ENCODE measurements at places on chromosomes 3 and 15. TPM values are rescaled to one million over a fixed set of nuclear protein-coding genes. Genes with fewer than 3 reads are reported as not detected.
A peak's percentile ranks its signal among the peaks of the same experiment; 100 is the strongest.

SLC24A5 gene
- not detected for total RNA-seq

ZNF502 gene
- 4.0 TPM for total RNA-seq

SERINC4 gene
- total RNA-seq = 0.21 TPM

TRMT10C gene
- 25.0 TPM for total RNA-seq

CX3CR1 gene
- total RNA-seq = 0.95 TPM

DNA sequence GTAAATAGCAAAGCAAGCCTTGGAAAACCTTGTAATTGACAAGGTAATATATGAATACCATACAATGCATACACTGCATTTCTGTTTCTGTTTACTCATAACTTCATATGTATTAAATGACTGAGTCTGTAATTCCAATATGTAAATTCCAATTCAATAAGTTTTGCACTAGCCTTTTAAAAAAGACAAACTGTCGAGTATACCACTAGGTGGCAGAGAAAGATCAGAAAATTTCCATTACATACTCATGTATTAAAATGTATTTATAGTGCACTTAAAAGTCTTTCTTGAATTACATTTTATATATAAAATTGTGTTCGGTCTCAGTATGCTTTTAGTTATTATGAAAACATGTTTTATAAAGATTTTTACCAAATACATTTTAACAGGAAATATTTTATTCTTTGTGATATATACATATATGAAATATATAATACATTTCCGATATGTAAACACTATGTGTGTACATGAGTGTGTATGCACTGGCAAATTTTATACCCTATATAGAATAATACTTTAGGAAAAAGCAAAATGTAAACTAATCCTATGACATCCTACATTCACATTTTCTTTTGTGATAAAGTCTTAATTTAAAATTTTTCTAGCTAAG is 216.8 kb downstream of the VGLL3 start:
- H3K4me3 ChIP-seq = no peak overlapping the region
- no peaks in the 10 kb centered on the region for H3K36me3 ChIP-seq
- no peak for DNase-seq
- no peaks in the 10 kb centered on the region for H3K27me3 ChIP-seq
- H3K4me1 ChIP-seq = no peaks in the 10 kb centered on the region

- peaks cover 5% of the 10 kb centered on the region for H3K27me3 ChIP-seq
- peaks cover 5% of the 10 kb centered on the region for H3K36me3 ChIP-seq
- peak overlapping the region; percentile 74 for H3K4me3 ChIP-seq
- peaks cover 40% of the 10 kb centered on the region for H3K4me1 ChIP-seq
- peak overlapping the region; percentile 88 for H3K27ac ChIP-seq
- no peak for DNase-seq
Observed at GRCh38 chr15:75131269-75131643, 70.4 kb upstream of the C15orf39 start.

DNA sequence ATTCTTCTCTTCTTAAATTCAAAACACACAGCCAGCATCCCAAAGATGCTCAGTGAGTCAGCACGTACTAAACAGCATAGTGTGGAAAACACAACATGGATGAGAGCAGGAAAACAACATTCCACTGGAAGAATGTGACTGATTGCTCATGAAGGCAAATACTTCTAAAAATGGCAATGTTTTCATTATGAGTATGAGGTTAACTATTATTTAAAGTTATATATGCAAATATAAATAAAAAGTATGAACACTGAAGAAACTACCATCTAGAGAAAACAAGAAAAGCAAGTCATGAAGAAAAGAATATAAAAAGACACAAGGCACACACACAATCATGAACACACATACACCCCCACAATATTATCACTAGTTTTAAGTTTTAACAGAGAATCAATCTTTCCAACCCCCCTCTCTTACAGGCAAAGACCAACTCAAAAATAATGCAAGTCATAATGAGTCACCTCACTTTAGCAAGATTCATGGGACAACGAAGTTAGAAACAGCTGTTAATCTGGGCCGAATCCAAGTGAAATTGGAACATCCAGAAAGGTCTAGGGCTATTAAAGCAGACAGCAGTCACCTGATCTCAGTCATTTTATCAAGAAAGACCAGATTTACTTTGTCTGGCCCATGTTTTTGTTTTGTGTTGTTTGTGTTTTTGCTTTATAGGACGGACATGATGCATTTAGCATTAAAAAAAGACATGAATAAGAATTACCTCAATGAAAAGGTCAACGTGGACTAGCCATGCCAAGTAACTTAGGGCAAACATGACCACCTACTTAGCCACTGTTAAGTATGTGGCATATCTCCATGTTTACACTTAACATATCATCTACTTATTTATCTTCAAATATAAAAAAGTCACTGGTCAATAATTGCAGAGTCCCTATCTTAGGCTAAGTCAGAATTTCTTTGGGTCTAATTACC is 18.1 kb downstream of the GBE1 start:
- H3K4me3 ChIP-seq = no peak overlapping the region
- peaks cover 17% of the 10 kb centered on the region for H3K36me3 ChIP-seq
- H3K27me3 ChIP-seq = no peaks in the 10 kb centered on the region
- no peak overlapping the region for H3K27ac ChIP-seq

- H3K4me3 ChIP-seq = no peak overlapping the region
- no peak for DNase-seq
- no peaks in the 10 kb centered on the region for H3K36me3 ChIP-seq
- no peaks in the 10 kb centered on the region for H3K27me3 ChIP-seq
- H3K27ac ChIP-seq = no peak overlapping the region
- no peaks in the 10 kb centered on the region for H3K4me1 ChIP-seq
Observed at GRCh38 chr3:114406286-114406685, 112.5 kb downstream of the TIGIT start.

DNA sequence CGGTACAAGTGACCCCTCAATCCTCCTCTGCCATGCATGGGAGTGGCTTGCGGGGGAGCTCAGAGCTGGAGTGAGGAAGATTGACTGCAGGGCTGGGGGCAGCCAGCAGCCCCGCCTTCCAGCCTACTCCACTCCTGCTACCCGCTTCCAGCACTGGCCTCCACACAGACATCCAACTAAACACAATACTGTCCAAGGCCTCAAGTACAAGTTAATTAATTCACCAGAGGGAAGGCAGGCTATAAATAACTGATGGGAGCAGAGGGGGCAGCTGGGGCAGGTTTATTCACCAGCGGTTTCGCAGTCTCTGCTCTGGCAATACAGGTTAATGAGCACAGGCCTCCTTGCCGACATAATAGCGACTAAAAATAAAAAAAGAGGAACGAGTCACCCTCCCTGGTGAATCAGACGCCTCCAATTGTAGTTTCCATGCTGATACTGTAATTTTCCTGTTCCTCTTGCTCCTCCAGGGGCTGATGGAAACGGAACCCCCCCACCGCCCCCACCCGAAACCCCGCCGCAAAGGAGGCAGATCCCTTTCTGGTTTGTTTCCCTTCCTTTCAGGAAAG is 166.4 kb upstream of the TLE3 start:
- no peak for DNase-seq
- no peak overlapping the region for H3K4me3 ChIP-seq
- H3K27ac ChIP-seq = no peak overlapping the region
- peaks cover 54% of the 10 kb centered on the region for H3K4me1 ChIP-seq
- H3K36me3 ChIP-seq = no peaks in the 10 kb centered on the region

GRCh38 chr15:73682600-73683090 is 1.5 kb upstream of the CD276 start:
- H3K4me3 ChIP-seq = no peak overlapping the region
- H3K27ac ChIP-seq = no peak overlapping the region
- H3K36me3 ChIP-seq = no peaks in the 10 kb centered on the region
- peaks cover 21% of the 10 kb centered on the region for H3K4me1 ChIP-seq

DNA sequence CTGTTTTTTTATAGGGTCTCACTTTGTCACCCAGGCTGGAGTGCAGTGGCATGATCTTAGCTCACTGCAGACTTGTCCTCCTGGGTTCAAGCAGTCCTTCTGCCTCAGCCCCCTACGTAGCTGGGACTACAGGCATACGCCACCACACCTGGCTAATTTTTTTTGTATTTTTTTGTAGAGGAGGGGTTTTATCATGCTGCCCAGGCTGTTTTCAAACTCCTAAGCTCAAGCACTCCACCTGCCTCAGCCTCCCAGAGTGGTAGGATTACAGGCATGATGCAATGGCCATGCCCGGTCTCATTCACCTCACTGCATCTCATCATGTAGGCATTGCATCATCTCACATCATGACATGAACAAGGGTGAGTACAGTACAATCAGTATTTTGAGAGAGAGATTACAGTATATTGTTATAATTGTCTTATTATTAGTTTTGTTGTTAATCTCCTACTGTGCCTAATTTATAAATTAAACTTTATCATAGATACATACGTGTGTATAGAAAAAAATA is 74.3 kb upstream of the EOMES start:
- no peak for DNase-seq
- no peak overlapping the region for H3K4me3 ChIP-seq
- H3K27ac ChIP-seq = no peak overlapping the region
- H3K27me3 ChIP-seq = no peaks in the 10 kb centered on the region
- peaks cover 8% of the 10 kb centered on the region for H3K4me1 ChIP-seq

DNA sequence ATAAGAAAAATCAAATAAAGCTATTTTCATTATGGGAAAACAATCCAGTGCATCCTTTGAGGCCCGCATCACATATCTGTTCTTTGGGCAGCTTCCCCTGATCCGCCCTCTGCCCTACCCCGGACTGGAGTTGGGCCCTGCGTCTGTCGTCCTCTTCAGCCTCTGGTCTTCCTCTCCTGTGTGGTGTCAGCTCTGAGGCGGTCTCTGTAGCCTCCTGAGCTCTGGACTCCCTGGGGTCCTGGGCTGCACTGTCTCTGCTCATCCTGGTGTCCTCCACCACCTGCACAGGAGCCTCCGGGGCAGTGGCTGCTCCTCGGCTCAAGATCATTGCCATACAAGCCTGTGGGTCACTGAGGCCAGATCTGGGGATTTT is 7.4 kb upstream of the SNX22 start:
- no peaks in the 10 kb centered on the region for H3K4me1 ChIP-seq
- H3K27me3 ChIP-seq = no peaks in the 10 kb centered on the region
- no peak overlapping the region for H3K27ac ChIP-seq
- no peak overlapping the region for H3K4me3 ChIP-seq
- no peak for DNase-seq
- H3K36me3 ChIP-seq = peaks cover 6% of the 10 kb centered on the region

GRCh38 chr3:161560008-161560637 is 63.5 kb downstream of the OTOL1 start:
- no peak overlapping the region for H3K27ac ChIP-seq
- H3K4me3 ChIP-seq = no peak overlapping the region
- no peaks in the 10 kb centered on the region for H3K4me1 ChIP-seq
- no peak for DNase-seq
- no peaks in the 10 kb centered on the region for H3K36me3 ChIP-seq
- no peaks in the 10 kb centered on the region for H3K27me3 ChIP-seq

DNA sequence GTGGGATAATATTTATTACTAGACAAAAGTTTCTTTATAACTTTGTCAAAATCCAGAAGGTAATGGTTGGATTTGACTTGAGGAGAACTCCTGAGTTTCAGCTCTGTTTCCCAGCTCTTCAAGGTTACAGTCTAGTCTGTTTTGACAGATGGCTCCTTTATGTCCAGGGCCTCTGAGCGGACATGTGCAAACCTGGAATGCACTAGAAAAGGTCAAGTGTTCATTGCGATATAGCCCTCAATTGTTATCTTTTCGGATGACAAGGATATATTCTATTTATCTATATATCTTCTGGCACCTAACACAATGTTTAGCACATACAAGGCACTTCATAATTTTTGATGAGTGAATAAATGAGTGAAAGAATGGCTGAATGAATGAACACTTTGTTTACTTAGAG is 513.2 kb upstream of the GOLIM4 start:
- H3K4me1 ChIP-seq = no peaks in the 10 kb centered on the region
- no peak overlapping the region for H3K27ac ChIP-seq
- H3K27me3 ChIP-seq = no peaks in the 10 kb centered on the region

DNA sequence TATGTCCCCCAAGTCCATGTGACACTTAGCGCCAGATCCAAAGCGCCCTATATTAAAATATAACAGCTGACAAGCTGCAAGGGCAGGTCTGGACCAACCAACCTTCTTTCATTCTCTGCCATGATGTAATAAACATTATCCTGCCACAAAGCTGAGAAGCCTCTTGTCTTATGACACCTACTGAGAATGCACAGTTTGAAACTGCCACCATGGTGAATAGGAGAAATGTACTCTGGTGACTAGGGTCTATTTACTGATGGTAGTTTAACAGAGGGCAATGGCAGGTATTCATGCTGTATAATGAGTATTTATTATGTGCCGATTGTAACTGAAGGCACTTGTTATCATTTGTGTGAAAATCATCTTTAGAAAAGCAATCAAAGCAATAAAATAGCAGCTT is 634.0 kb downstream of the OTOL1 start:
- H3K36me3 ChIP-seq = no peaks in the 10 kb centered on the region
- no peak overlapping the region for H3K4me3 ChIP-seq
- no peaks in the 10 kb centered on the region for H3K27me3 ChIP-seq
- peaks cover 9% of the 10 kb centered on the region for H3K4me1 ChIP-seq
- DNase-seq = no peak

DNA sequence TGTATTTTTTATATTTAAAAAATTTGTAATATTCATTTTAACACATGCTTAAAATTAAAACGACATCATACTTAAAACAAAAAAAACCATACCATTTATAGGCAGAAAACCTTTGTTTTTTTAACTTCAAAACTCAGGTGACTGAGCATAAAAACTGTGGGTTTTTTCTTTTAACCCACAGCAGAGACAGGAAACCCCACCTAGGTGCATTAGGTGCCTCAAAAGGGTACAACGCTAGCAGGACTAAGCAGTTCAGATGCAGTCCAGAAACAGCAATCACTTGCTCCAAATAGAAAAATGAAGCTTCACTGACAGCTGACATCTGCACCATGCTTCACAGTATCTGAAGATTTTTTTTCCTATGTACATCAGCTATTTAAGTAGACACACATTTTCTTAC is 52.3 kb downstream of the GLB1 start:
- H3K36me3 ChIP-seq = peaks cover 55% of the 10 kb centered on the region
- DNase-seq = peak; percentile 67
- H3K27me3 ChIP-seq = no peaks in the 10 kb centered on the region
- H3K4me1 ChIP-seq = peaks cover 72% of the 10 kb centered on the region

- peaks cover 68% of the 10 kb centered on the region for H3K4me1 ChIP-seq
- H3K4me3 ChIP-seq = peak overlapping the region; percentile 66
- H3K27ac ChIP-seq = peak overlapping the region; percentile 89
Observed at GRCh38 chr3:108134555-108134880, 43.7 kb upstream of the CD47 start.

- H3K36me3 ChIP-seq = no peaks in the 10 kb centered on the region
- peaks cover 27% of the 10 kb centered on the region for H3K4me1 ChIP-seq
- peaks cover 26% of the 10 kb centered on the region for H3K27me3 ChIP-seq
- no peak overlapping the region for H3K4me3 ChIP-seq
- H3K27ac ChIP-seq = no peak overlapping the region
- no peak for DNase-seq
Observed at GRCh38 chr15:69472046-69472445, 19.4 kb downstream of the RPLP1 start.

- no peaks in the 10 kb centered on the region for H3K27me3 ChIP-seq
- H3K36me3 ChIP-seq = no peaks in the 10 kb centered on the region
- no peak for DNase-seq
Observed at GRCh38 chr3:61617041-61617440, 55.7 kb downstream of the PTPRG start.
